ENCODE measurements at places on chromosomes 7 and 10.

DNA sequence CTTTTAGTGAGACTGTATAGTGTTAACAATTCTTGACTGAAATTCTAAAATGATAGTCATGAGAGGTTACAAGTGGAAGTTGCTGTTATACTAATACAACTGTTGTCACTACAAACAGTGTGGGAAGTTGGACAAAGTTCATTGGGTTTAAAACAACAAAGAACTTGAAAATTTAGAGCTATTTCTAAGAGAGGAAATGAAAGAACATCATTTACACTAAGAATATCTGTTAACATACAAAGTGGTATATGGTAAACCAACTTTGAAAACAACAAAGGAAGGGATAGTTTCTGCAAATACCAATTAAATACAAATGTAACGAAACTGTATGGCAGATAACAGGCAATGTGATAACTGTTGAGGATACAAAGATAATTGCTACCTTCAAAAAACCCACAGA is 11.6 kb downstream of the MTPN start:
- DNase-seq: no peak

DNA sequence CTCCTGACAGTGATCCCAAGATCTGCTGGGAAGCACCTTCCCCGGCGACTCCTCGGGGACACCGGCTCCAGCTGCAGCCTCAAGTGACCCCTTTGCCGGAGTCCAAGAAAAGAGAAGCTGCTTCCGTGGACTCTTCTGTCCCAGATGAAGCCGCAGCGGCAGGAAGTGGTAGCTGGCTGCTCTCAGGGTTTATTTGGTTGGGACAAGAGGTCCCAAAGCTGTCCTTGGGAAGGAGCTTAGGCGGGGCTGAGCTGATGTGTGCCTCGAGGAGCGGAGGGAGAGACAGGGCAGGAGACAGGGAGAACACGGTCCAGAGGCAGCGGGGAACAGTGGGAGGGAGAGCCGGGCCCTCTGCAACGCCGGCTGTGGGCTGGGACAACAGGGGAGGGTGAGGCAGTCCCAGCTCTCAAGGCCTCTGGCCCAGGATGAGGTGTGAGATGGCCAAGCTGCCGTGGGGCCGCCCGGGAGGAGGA is 13.1 kb upstream of the FAM20C start:
- DNase-seq: no peak

DNA sequence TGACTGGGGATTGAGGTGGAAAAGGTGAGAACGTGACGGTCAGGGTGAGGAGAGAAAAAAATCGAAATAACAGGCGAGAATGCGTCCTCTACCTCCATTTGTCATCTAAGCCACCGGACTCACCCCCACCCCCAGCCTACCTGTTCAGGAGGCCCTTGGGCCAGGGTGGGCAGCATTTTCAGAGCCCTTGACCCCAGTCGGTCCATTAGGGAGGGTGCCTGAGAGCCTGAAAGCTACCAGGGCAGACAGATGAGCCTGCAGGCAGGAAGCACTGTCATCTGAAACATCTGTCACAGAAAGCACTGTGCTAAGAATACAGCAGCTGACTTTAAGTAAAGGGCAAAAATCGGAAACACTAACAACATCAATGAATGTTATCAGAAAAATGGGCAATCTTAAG is 47.0 kb downstream of the MAD1L1 start:
- no peak for DNase-seq

- DNase-seq: no peak
Measured at GRCh38 chr7:151794508-151795167, 82.3 kb downstream of the PRKAG2 start.

- no peak for DNase-seq
Measured at GRCh38 chr10:133131734-133132472, 28.1 kb upstream of the KNDC1 start.

DNA sequence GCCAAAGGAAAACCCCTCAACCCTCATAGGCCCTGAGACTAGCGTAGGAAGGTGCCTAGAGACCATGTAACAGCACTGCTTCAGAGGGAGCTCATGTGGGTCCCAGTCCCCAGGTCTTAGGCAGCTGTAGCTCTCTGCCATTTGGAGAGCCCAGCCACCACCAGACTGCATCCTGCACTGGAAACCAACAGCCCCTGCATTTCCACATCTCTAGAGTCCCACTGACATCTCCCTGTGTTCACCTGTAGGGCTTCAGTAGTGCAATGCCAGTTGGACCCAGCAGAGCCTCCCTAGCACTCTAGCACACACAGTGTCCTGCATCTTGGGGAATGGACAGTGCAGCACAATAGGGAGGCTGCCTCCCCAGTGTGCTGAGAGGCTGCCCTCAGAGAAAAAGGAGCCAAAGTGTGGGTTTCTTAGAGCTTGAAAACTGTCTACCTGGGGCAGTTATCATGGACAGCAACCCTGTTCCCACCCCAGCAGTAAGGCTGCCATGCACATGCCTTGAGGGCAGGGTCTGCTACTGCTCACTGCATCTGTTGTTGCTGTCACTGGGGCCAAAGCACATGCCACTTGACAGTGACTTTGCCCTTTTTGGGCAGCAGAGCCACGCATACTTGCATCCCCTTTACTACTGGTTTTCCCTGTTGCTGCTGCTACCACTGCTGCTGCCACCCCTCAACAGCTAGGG is 46.7 kb upstream of the ANTXRL start:
- no peak for DNase-seq

- DNase-seq: peak; percentile 10
Measured at GRCh38 chr10:83605783-83606630, 533.3 kb upstream of the GHITM start.

DNA sequence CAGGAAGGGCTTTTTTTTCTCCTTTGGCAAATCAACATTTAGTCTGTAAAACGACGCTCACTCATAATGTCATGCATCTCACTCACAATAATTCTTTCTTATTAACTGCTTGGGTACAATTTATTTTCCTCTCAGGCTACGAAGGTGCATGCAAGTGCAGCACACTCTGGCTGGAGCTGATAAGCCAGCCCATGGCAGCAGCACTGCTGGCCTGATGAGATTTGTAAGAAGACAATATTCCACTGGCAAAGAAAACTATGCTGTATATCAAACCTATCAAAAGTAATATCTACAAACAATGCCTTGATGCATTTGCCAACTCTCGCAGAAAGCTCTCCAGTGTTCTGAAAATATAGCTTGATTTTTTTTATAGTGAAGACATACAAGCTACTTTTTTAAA is 170.0 kb upstream of the PHF14 start:
- no peak for DNase-seq

- no peak for DNase-seq
Measured at GRCh38 chr7:2016761-2017480, 215.8 kb downstream of the MAD1L1 start.

- no peak for DNase-seq
Measured at GRCh38 chr10:100653238-100653956, 92.0 kb upstream of the PAX2 start.

GRCh38 chr10:69878951-69879350 is 77.2 kb downstream of the COL13A1 start:
- no peak for DNase-seq

DNA sequence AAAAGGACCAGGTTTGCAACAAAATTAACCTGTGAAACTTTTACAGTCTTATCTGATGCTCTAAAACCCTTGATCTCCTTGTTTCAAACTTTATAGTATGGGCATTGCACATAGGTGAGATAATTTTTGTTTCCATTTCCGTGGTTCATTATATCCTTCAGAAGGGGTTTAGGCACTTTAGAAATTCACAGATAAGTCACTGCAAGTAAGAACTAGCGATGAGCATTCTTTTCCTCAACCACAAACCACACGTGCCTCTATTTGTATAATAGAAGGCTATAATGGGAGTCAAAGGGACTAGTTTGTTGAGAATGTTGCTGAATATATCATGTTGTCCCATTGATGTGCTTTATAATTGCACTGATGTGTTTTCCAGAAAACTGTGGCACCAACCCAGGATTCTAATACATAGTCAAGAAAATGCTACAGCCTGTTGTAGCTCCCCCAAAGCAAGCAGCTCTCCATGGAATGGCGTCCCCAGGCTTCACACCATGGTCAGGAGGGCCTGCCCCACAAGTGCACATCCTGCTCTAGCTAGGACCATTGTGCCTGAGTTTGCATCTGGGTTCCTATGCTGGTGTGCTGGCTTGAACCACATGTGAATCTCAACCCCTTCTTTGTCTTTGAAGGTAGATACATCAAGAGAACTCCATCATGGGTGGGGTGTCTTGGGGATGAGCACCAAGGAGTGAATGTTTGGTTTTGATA is 14.0 kb upstream of the ATXN7L1 start:
- DNase-seq: peak; percentile 71

GRCh38 chr10:126909147-126909546 is 3.9 kb downstream of the DOCK1 start:
- DNase-seq: no peak

DNA sequence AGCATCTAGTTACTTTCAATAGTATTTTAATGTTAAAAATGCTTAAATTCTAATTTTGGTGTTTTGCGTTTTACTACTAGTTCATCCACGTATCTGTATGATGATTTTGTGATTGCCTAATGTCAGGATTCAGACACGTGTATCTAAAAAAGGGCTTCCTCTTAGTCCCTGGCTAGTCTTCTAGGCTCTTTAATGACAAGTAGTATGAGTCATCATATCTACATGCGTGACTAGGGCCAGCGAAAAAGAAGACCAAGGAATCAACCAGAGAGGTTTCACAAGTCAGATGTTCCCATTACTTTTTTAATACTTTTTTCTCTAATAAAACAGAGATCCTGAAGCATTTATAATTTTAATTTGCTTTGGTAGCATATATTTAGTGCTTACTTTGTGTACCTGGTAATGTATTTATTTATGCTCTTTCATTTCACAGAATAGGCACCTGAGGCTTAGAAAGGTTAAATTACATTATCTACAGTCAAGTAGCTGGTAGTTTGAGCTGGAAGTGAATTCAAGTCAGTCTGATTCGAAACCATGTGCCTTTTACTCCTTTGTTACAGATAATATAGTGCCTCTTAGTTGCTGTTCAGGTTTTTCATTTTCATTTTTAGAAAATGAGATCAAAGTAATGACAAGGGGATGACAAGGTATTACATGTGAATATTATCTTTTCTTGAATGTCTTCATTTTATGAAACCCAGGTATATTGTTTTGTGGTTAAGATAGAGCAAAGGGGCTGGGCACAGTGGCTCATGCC is 140.3 kb downstream of the FOXP2 start:
- peak; percentile 75 for DNase-seq

DNA sequence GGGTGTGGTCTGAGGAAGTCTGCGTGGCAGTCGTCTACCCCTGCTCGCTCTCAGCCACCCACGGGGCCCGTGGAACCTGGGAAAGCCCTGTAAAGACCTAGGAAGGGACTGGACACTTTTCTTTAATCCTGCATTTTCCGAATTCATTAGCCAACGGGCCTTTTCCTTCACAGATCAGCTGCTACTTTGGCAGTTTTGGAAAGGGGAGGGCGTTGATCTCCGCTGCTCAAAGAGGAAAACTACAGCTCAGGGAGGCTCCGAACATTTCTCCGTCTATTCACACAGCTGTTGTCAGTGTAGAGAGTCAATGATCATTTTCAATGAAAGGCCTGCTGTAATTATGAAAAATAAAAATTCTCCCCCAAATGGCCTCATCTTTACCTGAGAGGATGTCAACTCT is 450.1 kb upstream of the MKI67 start:
- no peak for DNase-seq

DNA sequence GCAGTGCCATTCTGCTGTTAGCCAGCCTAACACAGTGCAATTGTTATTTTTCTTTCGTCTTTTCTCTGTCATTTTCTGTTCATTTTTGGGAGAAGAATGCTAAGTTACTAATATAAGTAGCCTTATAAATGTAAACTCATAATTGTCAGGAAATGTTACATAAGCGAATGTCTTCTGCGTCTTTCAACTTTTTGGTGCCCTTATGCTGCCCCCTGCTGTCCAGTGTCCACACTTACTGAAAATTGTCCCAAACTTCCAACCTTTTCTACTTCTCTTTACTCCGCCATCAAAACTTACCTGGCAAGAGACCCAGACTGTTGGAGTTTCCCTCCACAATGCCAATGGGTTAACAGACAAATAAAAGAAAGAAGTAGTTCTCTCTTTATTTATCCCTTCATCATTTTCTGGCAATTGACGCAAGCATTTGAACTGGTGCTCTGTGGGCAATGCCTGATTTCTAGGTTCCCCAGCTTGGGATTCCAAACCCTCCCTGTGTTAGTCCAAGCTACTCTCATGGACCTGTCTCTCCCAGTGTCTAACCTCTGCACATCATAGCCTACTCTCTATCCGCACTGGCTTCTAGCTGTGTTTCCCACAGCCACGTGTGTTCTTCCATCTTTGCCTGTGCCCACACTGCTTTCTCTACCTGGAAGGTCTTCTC is 21.0 kb upstream of the EPC1 start:
- DNase-seq: peak; percentile 69

DNA sequence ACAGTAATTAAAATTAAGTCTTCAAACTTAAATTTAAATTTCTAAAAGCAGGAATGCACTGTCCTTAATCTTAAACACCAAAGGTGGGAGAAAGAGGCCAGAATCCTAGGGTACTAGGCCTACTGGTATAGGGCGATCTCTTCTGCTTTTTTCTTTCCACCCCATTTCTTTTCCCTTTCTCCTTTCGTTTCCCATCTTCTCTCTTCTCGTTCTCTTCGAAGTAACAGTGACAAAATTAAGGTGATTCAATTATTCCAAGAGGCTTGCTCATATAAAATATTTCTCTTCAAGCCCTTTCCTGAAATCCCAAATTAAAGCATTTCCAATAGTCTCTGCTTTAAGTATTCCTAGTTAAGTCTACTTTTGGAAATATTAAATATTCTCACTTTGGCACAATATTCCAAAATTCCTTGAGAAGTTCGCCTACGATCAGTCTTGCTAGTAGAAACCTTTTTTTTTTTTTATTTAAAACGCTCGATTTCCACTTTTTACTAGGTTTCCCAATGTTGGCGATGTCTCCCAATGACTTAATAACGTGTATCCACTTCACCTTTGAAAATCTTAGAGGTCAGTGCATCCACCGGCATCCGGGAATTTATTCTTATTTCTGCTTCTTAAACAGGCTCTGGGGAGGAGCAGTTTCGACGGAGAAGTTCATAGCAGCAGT is 765 bp upstream of the LCOR start:
- DNase-seq: peak; percentile 8

DNA sequence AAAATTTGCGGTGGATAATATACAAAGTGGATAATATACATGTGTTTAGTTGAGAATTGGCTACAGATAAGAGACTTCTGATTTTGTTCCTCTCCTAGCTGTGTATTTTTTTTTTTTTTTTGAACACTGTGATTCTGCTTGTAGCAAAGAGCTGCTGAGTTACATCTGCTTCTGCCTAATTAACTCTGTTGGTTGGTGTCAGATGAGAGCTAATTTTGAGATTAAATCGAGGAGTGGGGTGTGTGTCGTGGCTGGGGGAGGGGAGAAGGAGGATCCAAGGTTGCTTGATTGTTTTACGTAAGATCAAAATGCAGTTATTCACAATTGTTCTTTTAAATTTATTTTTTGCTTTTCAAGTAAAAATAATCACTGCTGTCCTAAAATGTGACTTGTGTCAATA is 11.3 kb downstream of the KAT6B start:
- no peak for DNase-seq

All from mesenchymal stem cell (in vitro differentiated cells and primary cell).